Activated CD4-positive, alpha-beta T cell treated with anti-CD3 and anti-CD28 coated beads for 24 hours (primary cell): ENCODE measurements at places on chromosomes 5 and 9.

DNA sequence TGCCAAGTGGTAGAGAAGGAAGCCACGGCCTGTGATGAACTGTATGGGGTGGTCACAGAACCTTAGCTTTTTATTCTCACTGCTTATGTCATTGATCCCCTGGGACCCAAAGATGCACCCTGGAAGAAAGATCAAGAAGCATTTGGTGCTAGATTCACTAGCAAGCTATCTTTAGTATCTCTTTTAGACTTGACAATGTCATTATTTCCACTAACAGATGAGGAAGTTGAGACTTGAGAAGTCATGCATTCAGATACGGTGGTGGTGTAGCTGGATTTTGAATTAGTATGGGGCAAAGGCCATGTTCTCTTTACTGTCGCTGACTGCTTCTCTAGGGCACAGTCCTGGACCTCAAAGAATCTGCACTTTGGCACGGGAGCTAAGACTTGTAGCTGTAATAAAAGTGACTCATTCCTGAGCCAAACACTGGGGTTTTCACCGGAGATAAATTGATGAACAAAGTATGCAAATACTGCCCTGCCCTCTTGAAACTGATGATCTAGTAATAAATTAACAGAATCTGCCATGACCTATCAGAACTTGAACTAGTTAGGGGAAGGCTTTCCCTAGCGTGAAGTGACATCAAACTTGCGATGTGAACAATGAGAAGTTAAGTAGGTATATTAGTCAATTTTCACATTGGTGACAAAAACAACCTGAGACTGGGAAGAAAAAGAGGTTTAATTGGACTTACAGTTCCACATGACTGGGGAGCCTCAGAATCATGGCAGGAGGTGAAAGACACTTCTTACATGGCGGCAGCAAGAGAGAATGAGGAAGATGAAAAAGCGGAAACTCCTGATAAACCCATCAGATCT lies 5.4 kb downstream of the GDA start:
- no peak for DNase-seq

DNA sequence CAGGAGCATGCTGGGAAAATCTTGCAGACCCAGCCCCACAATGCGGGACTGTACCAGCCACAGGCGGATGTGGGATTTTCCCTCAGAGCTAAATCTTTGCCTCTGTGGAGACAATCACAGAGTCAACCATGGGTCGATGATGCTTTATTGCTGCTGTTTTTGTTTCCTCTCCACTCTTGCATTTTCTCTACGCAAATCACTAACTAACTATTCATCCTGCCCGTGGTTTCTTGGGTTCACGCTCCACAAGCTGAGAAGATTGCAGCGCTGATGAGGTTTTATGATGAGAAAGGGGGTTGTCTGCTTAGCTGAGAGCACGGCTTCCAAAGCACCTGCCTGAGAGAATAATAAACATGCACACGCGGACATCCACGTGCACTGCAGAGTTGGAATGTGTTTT lies 500.2 kb upstream of the ADAMTS16 start:
- no peak for DNase-seq

GRCh38 chr9:123320814-123321213 lies 35.2 kb upstream of the CRB2 start:
- DNase-seq, result no peak

DNA sequence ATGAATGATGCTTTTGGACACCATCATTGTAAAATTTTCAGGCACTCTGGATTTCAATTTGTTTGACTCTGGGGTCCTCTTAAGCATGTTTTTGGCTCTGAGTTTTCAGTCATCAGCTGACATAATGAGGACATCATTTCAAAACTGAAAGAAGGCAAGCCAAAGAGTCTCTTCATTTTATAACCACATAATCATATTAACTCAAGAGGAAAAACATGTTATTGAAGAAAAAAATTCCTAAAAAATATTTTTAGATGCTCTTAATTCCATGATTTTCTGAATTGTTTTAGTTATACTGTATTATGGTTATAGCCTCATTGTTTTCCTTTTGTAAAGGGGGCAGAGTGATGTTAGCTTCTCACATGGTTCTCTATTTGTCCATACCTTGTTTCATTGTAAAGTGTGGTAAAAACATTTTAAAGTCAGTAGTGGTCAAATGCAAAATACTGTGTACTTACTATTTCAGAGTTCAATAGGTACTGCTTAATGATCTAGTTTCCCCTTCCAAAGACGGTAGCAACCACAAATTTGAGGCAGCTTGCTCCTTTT lies 472.1 kb downstream of the DMRT2 start:
- no peak for DNase-seq

GRCh38 chr9:35844628-35845270 lies 15.7 kb downstream of the TMEM8B start:
- DNase-seq, result no peak

DNA sequence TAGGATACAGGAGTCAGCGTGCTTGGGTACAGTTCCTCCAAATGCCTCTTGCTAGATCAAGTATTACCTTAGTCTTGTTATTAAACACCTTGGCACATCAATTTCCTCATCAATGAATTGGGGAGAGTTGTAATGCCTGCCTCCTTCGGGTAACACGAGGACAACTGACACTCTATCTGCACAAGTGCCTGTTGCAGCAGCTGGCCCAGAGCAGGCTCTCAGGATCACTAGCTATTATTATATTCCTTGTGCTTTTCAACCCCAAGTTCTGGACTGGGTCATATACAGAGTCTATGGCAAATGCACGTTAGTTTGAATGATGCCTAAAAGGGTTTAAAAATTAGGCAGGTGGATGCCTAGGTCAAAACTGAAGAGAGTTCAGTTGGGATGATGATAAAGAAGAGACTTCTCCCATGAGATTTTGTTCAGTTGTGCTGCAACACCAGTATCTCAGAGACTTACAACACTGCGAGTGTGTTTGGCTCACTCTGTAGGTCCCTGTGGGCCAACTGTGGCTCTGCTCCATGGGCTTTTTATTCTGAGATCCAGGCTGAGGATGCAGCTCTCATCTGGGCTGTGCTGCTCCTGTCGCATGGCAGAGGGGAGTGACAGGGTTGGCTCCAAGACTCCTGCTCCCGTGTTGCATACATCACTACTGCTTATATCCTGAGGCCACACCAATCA lies 41.1 kb upstream of the TEX48 start:
- no peak for DNase-seq

DNA sequence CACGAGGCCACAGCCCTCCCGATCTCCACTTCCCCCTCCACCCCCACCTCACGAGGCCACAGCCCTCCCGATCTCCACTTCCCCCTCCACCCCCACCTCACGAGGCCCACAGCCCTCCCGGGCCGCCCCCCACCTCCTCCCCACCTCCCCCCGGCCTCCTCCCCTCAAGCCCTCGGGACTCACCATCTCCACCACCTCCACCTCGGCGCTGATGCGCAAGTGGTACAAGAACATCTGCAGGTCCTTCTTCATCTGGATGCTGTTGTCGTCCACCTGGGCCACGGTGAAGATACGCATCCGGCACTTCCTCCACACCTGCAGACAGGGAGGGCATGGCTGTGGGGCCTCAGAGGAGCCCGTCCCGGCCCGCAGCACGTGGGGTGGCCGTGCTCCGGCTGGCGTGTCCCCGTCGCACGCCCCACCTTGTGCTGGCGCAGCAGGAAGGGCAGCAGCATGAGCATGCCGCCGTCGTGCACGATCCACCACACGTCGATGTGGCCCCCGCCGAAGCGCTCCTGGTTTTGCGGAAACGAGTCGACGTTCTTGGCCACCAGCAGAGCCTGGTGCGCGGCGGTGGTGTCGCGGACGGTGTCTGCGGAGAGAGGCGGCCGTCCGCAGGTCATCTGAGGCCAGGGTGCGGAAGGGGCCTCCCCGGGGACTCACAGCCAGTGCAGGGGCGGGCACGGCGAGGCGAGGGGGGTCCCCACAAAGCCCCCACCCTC lies 48.0 kb downstream of the SLC12A7 start:
- DNase-seq, result no peak

DNA sequence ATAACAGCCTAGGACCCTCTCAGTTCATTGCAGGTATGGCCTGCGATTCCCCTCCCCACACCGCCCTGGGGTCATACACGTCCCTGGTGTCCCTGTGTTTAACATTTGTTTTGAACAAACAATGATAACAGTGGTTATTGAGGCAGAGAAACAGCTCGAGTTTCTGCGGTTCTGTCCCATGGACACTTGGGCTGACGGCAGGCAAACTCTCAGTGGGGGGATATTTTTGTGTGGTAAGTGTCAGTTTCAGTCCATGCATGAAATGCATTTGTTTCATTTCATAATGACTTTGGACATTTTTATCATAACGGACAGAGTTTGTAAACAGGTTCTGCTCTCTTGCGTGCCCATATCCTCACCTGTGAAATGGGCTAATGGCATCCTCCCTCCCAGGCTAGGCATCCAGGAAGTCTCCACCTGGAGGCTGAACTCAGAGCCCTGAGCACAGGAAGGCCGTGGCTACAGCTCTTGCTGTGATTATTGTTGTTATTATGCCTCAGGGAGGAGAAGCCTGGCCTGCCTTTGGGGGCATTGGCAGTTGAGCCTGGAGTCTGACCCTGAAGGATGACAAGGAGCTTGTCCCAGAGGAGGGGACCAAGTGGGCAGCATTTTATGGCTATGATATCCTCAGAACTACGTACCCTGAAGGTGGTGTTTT lies 190.9 kb downstream of the GADD45G start:
- no peak for DNase-seq

GRCh38 chr5:72485430-72485974 lies 21.7 kb downstream of the ZNF366 start:
- no peak for DNase-seq

- DNase-seq, result no peak
Observed at GRCh38 chr5:139960723-139961383, 82.2 kb downstream of the NRG2 start.

- no peak for DNase-seq
Observed at GRCh38 chr5:138903130-138903775, 28.1 kb upstream of the LRRTM2 start.

DNA sequence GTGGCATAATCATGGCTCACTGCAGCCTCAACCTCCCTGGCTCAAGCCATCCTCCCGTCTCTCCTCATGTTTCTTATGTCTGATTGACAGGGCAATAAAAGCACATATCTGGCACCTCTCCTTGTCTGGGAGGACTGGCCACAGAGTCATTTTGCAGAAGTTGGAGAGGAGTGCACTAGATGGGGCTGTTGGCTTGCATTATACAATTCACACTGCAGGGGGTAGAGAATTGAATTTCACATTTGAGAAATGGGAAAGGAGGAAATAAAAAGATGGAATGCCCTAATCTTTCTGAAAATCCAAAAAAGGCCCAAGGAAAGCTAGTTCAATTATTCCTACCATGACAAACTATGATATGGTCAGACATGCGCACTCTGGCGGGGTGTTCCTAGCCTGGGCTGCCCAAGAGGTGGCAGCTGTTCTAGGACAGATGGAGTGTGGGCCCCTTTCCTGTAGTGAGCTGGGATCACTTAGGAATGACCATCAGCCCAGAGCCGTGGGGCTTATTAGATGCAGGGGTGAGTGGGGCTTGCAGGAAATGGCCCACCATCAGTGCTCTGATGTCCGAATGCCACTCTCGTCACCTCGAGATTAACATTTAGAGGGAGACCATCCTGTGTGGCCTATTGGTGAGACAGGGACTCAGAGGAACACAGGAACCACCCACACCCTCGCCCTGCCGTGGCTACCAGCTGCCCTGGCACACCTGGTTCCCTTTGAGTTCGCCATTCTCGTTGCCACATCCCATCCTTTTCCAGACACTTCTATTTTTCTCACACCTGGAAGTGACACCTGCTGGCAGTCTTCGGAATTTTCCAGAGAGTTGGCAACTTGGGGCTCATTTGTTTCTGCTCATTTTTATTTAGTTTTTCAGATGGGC lies 21.8 kb upstream of the ANKRD18A start:
- DNase-seq, result no peak

- DNase-seq, result no peak
Observed at GRCh38 chr9:103407260-103407659, 412.1 kb downstream of the CYLC2 start.

DNA sequence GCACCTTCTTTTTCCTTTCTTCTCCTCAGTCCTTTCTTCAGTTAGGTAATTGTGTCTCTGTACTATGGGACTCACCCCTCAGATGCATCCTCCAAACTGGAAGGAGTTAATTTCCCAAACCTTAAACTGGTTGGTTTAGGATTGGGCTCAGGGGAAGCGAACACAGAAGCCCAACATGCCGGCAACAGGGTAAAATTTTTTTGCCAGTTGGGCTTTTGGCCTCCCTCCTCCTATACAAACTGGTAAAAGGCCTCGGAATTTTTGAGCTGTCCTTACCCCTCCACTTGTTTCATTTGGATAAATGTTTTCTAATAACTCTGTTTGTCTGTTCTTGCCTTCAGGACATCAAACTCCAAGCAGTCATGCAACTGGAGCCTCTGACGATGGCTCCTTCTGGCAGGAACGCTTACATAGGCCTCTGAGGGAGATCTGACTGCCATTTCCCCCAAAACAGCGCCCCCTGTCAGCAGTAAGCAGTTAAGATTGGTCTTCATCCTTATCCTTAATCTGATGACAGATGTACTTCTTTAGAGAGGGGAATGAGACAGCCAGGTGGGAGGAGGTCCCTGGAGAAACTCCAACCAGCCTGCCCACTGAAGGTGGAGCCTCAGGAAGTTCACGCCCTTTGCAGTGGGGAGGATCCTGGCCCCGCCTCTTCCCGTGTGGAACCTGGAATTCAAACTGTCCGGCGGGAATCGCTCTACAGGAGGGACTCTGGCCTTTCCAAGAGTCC lies 57.8 kb upstream of the SPINK5 start:
- DNase-seq, result no peak

- DNase-seq, result no peak
Observed at GRCh38 chr9:68597362-68597997, 56.8 kb upstream of the TMEM252 start.

DNA sequence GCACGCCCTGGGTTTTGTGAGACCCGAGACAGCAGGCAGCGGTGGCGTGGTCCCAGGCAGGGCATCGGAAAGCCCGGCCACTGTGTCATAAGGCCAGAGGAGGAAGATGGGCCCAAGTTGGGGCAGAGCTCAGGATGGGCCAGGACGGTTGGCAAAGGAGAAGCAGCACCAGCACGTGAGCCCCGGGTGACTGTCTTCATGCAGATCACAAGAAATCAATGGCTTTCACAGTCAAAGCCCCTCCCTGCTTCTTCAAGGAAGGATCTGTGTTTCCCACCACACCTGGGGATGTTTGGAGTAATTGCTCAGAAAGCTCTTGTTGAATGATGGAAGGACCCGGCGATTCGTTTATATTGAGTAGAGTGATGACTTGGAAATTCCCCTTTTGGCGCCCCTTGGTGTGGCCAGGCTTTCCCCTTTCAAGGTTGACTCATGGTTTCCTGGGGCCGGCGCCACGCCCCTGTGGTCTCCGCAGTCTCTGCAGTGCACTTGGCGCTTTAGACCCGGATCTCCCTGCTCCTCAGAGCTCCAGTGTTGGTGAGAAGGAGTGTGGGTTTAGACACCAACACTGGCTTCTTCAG lies 52.1 kb downstream of the IL31RA start:
- peak; percentile 27 for DNase-seq

GRCh38 chr5:123874600-123875201 lies 362.7 kb downstream of the CSNK1G3 start:
- DNase-seq, result no peak
